Tongue (tissue), 3 donors: ENCODE measurements at places on chromosomes 11 and 22. TPM values are rescaled to one million over a fixed set of nuclear protein-coding genes. Genes with fewer than 3 reads are reported as not detected.

GRCh38 chr22:50437511-50438304, 37.1 kb downstream of the SBF1 start:
- no peak for DNase-seq

- DNase-seq, result no peak
Observed at GRCh38 chr22:32802237-32802765, 796 bp downstream of the TIMP3 start.

GRCh38 chr11:18379201-18379600, 15.2 kb upstream of the LDHA start:
- DNase-seq, result no peak

DNA sequence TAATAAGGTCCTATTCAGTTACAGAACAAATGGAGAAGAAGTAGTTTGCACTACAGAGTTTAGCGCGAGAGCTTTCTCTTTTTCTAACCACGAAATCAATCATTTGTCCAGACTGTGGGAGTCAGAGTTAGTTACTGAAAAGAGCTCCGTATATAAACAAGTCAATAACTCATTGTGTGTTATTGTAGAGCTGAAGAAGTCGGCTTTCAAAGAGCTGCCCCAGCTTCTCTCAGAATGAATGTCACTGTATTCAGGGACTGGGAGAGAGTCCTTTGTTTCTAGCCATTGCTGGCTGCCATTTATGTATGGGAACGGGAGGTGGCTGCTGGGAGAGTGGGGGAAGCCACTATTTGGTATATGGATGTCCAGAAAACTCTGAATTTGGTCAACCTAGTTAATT, 227.8 kb downstream of the DCDC1 start:
- DNase-seq, result no peak

DNA sequence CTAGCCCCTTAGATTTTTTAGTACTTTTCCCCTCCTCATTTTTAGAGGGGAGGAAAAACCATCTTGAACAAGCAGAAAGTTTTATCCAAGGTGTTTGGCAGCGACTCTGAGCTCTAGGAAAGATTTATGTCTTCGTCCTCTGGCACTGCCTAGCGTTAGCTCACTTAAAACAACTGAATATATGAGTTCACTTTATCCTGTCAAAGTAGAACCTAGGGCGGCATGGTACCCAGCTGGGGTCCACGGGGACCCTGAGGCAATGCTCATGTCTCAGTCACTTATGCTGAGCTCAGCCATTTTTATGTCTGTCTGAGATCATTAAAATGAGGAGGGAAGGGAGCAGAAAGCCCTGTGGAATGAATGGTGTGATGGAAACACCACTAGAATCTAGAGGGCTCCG, 14.2 kb upstream of the VSIG10L2 start:
- DNase-seq, result peak; percentile 57

DNA sequence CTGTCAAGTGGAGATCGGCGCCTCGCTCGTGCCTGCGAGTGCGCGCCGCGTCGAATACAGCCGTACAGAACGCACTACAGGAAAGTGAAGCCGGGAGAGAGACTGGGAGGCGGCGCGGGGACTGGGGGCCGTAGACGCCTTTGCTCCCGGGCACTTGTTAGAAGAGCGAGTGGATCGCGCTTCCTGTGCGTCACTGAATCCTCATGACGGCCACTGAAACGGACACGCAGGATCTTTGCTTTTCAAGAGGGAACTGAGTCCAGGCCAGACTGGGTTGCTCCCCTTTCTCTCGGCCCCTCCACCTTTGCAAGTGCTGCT, 314 bp downstream of the RIC8A start:
- no peak for DNase-seq

DNA sequence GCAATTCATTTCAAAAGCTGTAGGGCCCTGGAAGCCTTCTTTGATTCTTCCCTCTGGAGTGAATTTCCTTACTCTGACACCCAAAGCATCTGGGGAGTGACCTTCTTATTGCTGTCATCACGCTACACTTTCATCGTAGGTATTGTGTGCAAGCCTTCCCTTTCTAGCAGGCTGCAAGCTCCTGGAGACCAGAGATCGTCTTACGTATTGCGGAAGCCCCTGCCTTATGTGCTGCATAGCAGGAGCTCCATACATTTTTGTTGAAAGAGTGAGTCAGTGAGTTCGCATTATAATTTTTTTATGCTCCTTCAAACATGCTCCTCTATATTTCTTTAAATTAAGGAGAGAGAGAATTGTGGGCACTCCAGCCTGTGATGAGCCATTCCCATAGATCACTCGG, 21.2 kb upstream of the TMEM218 start:
- DNase-seq, result no peak

DNA sequence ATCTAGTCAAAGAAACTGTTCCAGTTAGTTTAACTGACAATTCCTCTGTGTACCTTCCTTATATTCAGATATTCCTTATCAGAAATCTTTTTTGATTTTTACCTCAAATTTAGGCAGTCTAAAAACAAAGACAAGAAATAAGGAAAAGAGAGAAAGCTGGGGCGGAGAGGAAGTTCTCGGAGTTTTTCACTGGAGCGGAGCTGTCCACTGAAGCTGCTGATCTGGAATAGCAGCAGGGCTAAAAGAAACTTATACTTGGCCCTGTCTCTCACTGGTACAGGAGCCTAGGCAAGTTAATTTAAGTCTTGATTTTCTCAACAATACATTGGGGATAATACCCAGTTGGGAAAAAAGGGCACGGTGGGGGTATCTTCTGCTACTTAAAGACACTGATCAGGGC, 59.2 kb upstream of the CYP2D6 start:
- DNase-seq, result no peak

DNA sequence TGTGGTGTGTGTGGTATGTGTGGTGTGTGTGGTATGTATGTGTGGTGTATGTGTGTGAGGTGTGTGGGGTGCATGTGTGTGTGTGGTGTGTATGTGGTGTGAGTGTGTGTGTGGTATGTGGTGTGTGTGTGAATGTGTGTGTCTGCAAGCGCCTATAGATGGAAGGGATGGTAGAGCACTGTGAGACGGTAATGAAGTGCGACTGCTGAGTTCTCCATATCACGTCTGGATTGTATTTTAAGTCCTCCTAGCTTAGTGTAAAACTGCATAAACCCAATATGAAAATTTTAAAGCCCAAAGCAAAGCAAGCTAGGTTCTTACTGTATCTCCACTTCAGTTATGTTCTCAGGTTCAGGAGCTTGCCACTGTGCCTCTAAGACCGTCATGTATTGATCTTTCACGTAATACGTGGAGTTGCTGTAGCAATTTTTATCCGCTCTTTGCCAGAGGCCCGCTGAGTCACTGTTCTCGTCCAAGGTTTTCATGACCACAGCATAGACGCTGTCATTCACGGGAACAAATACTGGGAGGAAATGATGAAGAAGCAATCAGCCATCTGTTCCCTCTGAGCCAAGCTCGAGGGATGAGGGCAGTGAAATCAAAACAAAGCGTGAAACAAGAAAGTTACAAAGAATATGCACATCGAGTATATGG, 5.5 kb downstream of the PLET1 start:
- DNase-seq, result peak; percentile 12

Gene USH1C
- 4.3 TPM for total RNA-seq

Gene P2RX6
- total RNA-seq, result 19.3 TPM

- no peak for DNase-seq
Observed at GRCh38 chr22:27531782-27532530, 269.6 kb downstream of the MN1 start.

GRCh38 chr11:131392528-131393255, 22.3 kb downstream of the NTM start:
- DNase-seq, result no peak

- no peak for DNase-seq
Observed at GRCh38 chr11:131185915-131186314, 184.5 kb upstream of the NTM start.

Gene PRR33
- total RNA-seq, result 4.8 TPM

DNA sequence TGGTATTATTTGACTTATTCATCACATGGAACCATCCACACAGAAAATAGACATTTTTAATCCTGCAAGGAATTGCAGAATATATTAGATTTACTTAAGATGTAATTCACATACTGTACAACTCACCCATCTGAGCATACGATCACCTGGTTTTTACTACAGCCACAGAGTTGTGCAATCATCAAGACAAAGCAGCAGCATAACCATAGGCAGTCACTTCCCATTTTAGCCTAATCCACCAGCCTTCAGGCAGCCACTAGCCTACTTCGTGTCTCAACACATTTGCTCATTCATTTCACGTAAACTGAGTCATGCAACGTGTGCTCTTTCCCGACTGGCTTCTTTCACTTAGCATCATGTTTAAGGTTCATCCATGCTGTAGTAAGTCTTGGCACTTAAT, 23.0 kb downstream of the PIWIL3 start:
- no peak for DNase-seq
